ENCODE measurements at places on chromosomes 6 and 20.
A peak's percentile ranks its signal among the peaks of the same experiment; 100 is the strongest.

DNA sequence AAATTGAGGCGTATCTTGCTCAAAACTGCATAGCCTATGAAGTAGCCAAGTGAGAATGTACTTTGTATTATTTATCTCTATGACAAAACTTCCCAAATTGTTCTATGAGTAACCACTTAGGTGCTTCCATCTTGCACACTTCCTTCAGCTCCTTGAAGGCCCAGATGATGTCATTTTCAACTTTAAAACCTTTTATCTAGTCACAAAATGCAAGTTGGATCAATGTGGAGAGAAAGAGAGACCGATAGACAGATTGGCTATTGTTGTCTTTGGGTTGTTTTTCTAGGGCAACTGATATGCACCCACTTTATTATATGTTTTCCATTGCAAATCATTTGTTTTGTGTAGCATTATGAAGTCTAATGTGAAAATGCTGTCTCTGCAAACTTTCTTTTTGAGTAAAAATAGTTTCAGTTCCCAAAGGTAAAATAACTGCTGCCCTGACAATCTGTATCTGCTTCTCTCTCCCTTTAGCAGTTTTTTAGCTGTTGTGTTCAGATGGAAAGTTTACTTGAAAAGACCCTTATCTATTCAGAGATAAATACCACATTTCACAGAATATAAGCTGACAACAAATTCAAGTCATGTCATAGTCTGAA is 73.7 kb upstream of the CITED2 start:
- DNase-seq = no peak

- DNase-seq = no peak
Measured at GRCh38 chr6:112851146-112851545, 504.0 kb downstream of the RFPL4B start.

DNA sequence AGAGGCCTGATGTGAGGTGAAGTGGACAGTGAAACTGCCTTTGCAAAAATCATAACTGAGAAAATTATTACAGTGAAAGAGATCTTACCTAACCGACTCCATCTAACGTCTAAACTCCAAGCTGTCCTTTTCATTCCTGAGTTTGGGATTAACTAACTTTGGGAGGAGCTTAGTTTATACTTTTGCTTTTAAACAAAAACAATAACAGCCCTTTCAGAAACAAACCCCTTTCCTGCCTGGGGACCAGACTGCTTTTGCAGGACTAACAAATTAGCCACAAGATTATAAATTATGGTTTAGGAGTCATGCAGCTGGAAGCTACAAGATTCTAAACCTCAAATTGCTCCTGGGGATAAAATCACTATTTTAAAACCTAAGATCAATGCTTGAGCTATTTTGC is 38.6 kb upstream of the HFE start:
- no peak for DNase-seq

- no peak for DNase-seq
Measured at GRCh38 chr20:43722153-43722505, 4.7 kb downstream of the GTSF1L start.

DNA sequence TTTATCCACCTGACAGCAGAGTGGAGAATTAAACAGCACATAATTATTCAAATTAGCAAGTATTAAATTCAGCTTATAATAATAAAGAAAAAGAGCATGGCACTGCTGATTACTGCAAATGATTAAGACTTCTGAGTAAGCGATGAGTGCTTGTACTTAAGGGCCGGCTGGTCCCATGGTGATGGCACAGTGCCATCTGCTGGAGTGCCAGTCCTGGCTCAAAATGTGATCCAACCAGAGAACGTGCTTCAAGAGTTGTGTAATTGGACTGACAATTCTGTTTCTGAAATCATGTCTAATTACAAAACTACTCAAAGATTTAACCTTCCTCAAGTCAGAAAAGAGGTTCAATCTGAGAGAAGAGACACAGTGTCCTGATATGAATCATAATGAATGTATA is 181.6 kb upstream of the RGS17 start:
- DNase-seq = peak; percentile 48

GRCh38 chr6:17959302-17959701 is 28.1 kb downstream of the KIF13A start:
- DNase-seq = no peak

DNA sequence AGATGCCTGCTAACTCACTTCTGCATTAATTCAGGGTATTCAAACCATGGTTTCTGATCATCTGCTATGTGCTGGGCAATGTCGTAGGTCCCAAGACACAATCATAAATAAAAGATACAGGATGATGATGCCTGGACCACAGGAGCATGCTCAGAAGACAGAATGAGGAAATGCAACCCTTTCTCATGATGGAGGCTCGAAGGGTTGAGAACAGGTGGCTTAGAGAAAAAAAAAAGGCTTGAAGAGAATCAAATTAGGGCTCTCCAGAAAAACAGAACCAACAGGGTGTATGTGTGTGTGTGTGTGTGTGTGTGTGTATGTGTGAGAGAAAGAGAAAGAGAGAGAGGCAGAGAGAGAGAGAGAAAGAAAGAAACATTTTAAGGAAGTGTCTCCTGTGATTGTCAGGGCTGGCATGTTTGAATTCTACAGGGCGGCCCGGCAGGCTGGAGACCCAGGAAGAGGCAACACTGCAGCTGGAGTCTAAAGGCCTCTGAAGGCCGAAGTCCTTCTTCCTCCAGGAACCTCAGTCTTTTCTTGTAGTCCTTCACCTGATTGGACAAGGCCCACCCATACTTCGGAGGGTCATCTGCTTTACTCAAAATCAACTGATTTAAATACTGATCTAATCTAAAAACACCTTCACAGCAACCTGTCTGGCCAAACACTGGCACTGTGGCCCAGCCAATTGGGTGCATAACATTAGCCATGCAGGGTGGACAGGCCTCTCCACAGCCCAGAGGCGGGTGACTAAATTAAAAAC is 143.8 kb downstream of the ERMARD start:
- no peak for DNase-seq

- no peak for DNase-seq
Measured at GRCh38 chr20:12287575-12287974, 369.9 kb downstream of the BTBD3 start.

DNA sequence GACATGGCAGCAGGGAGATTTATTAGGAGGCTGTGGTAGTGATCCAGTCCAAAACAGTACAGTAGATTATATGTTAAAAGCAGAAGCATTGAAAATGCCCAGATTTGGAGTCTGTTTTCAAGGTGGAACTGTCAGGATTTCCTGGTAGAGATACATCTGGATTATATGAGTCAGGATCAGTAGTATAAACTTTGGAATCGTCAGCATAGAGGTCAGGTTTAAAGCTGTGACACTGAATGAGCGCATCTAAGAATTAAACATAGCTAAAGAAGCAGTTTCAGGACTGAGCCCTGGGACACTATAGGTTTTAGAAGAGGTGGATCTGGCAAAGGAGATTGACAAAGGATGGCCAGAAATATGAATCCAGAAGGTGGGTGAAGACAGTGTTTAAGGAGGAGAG is 60.4 kb downstream of the RNF144B start:
- no peak for DNase-seq

GRCh38 chr6:46420921-46421638 is 70.2 kb downstream of the RCAN2 start:
- no peak for DNase-seq

- DNase-seq = no peak
Measured at GRCh38 chr6:139970591-139970991, 596.1 kb upstream of the CITED2 start.

- DNase-seq = no peak
Measured at GRCh38 chr20:56941101-56941686, 312.1 kb downstream of the TFAP2C start.

DNA sequence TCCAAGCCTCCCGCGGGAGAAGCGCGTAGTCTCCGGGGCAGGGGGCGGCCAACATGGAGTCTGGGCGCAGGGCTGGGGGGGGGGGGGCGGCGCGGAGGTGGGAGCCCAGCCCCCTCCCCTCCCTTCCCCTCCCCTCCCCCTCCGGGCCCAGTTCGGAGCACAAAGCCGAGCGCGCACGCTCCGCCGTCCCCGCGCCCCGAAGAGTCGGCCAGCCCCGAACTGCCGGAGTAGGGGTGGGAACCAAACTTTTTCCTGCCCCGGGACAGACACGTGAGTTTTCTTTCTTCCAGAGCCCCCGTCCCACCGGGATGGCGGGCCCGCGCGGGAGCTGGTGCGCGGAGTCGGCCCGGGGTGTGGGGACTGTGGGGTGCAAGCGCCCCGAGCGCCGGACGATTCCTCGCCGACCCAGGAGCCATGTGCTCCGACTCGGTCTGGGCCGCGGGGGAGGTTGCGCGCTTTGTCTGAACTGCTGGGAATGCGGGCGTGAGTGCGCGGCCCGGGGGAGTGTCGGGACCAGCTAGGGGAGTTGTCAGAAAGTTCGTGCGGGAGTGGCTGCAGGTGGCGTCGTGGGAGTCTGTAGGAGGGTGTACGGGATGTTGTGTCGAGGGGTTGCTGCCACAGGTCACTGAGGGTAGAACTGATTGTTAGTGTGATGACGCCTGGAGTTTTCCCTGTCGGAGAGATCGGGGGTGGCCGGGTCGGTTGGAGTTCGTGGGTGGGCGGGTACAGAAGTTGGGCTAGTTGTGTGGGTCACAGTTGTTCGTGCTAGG is 1.2 kb downstream of the TGIF2 start:
- DNase-seq = peak; percentile 6

GRCh38 chr6:34242252-34243130 is 5.8 kb downstream of the HMGA1 start:
- no peak for DNase-seq

DNA sequence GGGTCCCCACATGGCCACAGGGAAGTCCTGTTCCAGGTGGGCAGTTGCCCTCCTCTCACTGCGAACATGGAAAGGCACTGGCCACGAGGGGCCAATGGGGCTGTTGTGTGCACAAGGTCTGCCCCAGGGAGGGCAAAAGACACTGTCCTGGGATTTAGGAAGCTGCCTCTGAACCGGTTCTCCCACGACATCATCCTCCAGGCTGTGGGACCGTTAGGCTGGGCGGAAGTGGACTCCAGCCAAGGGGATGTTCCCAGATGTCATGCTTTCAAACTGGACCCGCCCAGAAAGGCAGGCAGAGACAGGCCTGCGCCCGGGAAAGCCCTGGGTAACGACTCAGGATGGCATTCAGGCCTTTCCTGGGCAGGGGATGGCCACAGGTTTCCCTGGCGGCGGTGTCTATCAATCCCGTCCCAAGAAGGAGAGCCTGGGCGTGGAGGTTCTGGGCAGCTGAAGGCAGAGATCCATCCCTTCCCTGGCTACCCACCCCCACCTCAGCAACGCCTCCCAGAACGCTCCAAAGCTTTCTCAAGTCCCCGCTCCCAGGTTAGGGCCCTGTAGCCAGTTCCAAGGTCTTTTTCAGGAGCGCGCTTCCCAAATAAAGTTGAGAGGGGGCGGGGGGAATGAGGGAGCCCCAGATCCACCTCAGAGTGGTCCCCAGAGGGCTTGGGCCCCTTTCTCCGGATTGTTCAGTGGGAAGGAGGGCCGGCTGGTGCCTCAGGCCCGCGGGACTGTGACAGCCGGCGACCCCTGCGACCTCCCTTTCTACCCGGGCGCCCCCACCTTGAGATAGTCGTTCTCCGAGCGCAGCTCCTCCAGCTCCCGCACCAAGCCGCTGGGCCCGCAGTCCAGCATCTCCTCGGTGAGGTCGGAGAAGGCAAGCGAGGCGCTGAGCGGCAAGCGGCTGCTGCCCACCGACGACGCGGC is 13.8 kb upstream of the TLDC2 start:
- peak; percentile 20 for DNase-seq

DNA sequence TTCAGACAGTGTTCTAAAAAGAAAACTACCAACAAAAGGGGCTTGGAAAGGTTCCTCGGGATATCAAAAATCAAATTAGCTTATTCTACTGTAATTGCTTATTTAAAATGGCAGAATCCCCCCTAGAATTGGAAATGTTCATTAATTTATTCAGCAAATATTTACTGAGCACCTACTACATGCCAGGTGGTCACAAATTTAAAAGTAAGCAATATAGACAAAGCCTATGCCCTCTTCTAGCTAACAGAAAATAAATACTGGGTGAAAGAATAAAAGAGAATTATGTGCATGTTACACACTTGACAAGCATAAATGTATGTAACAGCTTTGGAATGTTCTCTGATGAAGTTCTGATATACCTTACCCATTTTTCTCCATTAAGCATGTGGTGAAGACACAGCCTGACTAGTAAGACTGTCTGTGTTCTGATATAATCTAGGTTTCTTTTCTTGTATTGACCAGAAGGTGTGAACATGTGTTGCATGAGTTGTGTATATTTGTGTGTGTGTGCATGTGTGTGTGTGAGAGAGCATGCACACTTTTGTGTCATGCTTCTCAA is 606.7 kb upstream of the CITED2 start:
- no peak for DNase-seq

- no peak for DNase-seq
Measured at GRCh38 chr20:4465855-4466545, 255.7 kb upstream of the PRND start.

DNA sequence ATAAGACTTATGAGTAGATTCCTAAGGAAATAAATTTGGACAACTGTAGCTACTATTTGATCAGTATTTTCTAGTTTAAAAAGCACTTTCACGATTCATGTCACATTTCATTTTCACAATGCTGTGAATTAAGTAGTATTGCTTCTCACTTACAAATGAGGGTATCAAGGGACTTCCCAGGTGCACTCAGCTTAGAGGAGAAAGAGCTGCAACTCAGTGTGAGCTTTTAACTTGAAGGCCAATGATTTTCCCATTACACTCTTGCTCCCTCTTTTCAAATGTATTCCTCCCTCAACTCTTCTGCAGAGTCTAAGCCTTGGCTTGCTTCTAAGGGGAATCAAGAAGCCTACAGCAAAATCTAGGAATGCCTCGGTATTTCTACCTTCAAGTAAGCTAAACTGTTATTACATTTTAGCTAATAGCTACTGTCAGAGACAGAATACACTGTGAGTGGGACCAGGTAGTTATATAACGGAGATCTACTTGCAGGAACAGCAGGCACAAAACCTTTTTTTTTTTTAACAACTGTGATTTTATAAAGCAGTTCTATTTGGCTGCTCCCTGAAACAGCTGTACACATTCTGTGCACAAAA is 339.0 kb downstream of the SYNE1 start:
- DNase-seq = no peak

DNA sequence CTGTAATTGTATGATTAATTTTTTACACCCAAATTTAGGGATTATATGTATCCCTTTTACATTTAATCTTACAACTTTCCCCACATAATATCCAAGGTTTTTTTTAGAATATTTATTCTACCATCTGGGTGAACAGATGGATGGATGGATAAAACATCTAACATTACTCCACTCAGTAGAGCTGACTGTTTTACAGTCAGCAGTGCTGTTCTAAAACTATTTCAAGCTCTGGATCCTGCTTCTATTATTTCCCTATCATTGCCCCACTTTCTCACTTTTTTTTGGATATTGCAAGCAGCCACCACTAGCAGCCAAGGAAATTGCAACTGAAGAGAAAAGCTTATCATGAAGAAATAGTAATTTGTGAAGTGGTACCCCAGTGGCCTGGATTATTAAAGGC is 173.7 kb downstream of the ARHGAP18 start:
- DNase-seq = peak; percentile 88

- no peak for DNase-seq
Measured at GRCh38 chr6:91013511-91013910, 426.6 kb upstream of the MAP3K7 start.

- no peak for DNase-seq
Measured at GRCh38 chr20:45843506-45843905, 9.9 kb downstream of the SNX21 start.

All from NCI-H524 treated with DMSO at 0.1 percent for 48 hours (cell line).